ENCODE measurements at places on chromosomes 16 and 17. TPM values are rescaled to one million over a fixed set of nuclear protein-coding genes. Genes with fewer than 3 reads are reported as not detected.

TEKT1 gene
- not detected for total RNA-seq

KRTAP4-3 gene
- total RNA-seq, result not detected

P2RX5 gene
- 4.8 TPM for total RNA-seq

TLCD2 gene
- total RNA-seq, result 1.6 TPM

VTN gene
- not detected for total RNA-seq

KRTAP9-4 gene
- not detected for total RNA-seq

HSD3B7 gene
- 22.9 TPM for total RNA-seq

TNFRSF13B gene
- not detected for total RNA-seq

FMNL1 gene
- total RNA-seq, result 5.1 TPM

GNGT2 gene
- 1.4 TPM for total RNA-seq

NHLRC4 gene
- 0.35 TPM for total RNA-seq

DOC2B gene
- total RNA-seq, result 18.1 TPM

KRTAP9-9 gene
- not detected for total RNA-seq

MGAT5B gene
- total RNA-seq, result 7.5 TPM

KRTAP17-1 gene
- not detected for total RNA-seq

CDH8 gene
- 0.43 TPM for total RNA-seq

FNDC8 gene
- not detected for total RNA-seq

TTYH2 gene
- total RNA-seq, result 1.2 TPM

TMEM238L gene
- not detected for total RNA-seq

LITAFD gene
- total RNA-seq, result not detected

ASB16 gene
- total RNA-seq, result not detected

GSPT1 gene
- total RNA-seq, result 145 TPM

KRTAP4-1 gene
- total RNA-seq, result not detected

FOXJ1 gene
- total RNA-seq, result 2.6 TPM

TUBB3 gene
- total RNA-seq, result 996 TPM

TAF15 gene
- total RNA-seq, result 28.1 TPM

REXO5 gene
- 5.6 TPM for total RNA-seq

BCL6B gene
- total RNA-seq, result not detected

HS3ST3A1 gene
- total RNA-seq, result 5.8 TPM

OTOA gene
- not detected for total RNA-seq

MAZ gene
- 174 TPM for total RNA-seq

EMP2 gene
- 6.5 TPM for total RNA-seq

DPEP3 gene
- not detected for total RNA-seq

ACSM5 gene
- total RNA-seq, result 0.12 TPM

HSD17B2 gene
- 0.72 TPM for total RNA-seq

KRT17 gene
- 20.8 TPM for total RNA-seq

ZNF423 gene
- total RNA-seq, result 0.22 TPM

TM4SF5 gene
- not detected for total RNA-seq

ANKRD40 gene
- 27.3 TPM for total RNA-seq

CNTNAP1 gene
- total RNA-seq, result 4.1 TPM

PPP1R1B gene
- total RNA-seq, result not detected

OTOP3 gene
- total RNA-seq, result not detected

LRRC36 gene
- total RNA-seq, result 0.07 TPM

CYGB gene
- total RNA-seq, result 49.9 TPM

MT1E gene
- 1,203 TPM for total RNA-seq

GSG1L2 gene
- not detected for total RNA-seq

SMIM5 gene
- total RNA-seq, result 0.63 TPM

SLC35G6 gene
- total RNA-seq, result not detected
